ENCODE measurements at places on chromosomes 2 and 18. TPM values are rescaled to one million over a fixed set of nuclear protein-coding genes. Genes with fewer than 3 reads are reported as not detected.
A peak's percentile ranks its signal among the peaks of the same experiment; 100 is the strongest.

DNA sequence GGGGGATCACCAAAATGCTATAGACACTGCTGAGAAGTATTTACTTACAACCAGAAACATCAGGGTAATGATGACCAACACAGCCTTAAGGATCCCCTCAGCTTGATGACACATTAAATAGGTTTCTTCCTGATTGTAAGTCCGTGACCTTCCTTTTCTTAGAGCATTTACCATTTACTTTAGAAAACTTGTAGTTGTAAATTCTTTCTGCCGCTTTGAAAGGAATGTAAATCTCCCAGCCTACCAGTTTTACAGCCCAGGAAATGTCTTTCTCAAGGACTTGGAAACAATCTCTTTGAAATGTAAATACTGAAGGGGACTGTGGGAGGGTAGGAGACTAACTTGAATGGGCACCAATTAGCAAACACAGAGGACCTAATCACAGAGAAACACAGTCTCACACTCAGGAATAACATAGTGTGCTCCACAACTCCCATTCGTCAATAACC, 278.6 kb downstream of the DSC3 start:
- H3K27ac ChIP-seq, result no peak overlapping the region
- no peak for DNase-seq
- no peaks in the 10 kb centered on the region for H3K27me3 ChIP-seq
- no peak overlapping the region for H3K4me3 ChIP-seq
- no peaks in the 10 kb centered on the region for H3K4me1 ChIP-seq

HOXD13 gene
- total RNA-seq, result not detected

DNA sequence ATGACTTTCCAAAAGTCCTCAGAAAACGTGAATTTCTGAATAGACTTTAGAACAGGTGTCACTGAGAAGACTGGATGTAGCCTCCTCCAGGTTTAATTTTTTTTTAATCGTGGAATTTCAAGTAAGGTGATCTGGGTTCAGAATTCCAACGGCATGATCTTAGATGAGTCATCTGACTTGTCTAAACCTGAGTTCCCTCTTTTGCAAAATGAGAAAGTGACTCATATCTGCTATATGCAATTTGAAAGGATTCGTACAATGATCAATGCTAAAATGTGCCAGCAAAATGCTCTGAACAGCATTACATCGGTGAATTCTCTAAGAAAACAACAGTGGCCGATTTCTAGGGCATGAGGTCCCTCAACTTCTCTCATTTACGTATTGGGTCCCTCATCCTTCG, 69.1 kb upstream of the ZNF516 start:
- DNase-seq, result no peak
- H3K4me3 ChIP-seq, result no peak overlapping the region
- peak overlapping the region; percentile 35 for H3K27ac ChIP-seq
- no peaks in the 10 kb centered on the region for H3K27me3 ChIP-seq

DNA sequence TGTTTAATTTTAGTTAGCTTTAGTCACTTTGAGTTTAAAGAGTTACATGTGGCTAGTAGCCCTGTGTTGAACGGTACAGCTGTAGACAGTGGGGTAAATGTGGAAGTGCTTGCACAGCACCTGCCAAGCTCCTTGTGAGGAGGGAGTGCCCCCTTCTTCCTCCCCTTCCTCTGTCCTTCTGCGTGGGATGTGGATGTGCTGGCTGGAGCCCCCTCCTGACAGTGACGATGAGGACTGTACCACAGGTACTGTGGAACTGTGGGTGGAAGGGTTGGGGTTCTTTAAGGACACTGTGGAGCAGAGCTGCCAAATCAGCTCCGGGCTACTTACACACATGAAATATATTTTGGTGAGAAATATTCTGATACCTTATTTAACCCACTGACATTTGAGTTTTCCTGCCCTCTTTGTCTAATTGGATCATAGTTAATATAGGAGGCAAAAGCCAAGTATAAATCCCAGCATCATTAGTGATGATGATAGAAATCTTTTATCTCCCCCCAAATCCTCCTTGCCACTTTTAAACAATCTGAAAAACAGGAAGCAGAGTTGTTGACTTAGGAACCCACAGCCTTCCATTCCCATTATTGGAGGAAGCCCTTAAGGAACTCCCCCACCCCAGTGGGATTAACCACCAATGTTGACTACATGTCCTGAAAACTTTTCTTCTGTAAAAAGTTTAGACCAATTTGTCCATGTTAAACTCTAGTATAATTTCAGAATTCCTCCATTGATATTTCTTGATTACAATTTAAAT, 181.3 kb downstream of the PTPRM start:
- no peaks in the 10 kb centered on the region for H3K36me3 ChIP-seq
- H3K4me3 ChIP-seq, result no peak overlapping the region
- no peak for DNase-seq
- no peaks in the 10 kb centered on the region for H3K27me3 ChIP-seq
- H3K4me1 ChIP-seq, result no peaks in the 10 kb centered on the region
- H3K27ac ChIP-seq, result peak overlapping the region; percentile 39

DNA sequence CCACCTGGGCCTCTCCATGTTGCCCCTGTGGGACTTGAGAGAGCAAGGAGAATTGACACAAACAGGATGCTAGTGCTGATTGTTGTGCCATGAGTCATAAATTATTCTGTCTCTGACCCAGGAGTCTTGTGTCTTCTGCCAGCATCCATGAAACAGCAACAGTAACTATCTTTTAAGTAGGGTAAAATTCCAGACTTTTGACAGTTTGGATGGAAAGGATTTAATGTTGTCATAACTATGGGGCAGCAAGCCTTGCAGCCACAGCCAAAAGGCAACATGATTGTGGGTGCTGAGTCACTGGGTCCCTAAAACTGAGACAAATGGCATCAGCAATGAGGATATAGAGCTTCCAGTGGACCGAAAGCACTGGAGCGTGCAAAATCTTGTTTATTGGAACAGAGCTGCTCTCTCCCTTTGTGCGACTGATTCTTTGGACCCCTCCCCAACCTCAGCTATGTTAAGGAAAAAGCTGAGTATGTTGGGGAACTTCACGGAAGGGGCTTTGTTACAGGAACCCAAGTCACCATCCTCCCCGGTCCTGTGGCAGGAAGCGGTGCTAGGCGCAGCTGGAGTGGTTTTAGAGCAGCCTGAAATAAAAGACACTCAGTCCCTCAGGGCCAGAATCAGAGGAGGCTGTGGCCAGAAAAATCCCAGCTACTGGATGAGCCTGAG, 9.6 kb upstream of the ITPRIPL1 start:
- H3K27ac ChIP-seq, result no peak overlapping the region
- no peak for DNase-seq
- H3K4me1 ChIP-seq, result no peaks in the 10 kb centered on the region
- H3K36me3 ChIP-seq, result no peaks in the 10 kb centered on the region
- no peak overlapping the region for H3K4me3 ChIP-seq
